ENCODE measurements at places on chromosomes 5 and 9.

DNA sequence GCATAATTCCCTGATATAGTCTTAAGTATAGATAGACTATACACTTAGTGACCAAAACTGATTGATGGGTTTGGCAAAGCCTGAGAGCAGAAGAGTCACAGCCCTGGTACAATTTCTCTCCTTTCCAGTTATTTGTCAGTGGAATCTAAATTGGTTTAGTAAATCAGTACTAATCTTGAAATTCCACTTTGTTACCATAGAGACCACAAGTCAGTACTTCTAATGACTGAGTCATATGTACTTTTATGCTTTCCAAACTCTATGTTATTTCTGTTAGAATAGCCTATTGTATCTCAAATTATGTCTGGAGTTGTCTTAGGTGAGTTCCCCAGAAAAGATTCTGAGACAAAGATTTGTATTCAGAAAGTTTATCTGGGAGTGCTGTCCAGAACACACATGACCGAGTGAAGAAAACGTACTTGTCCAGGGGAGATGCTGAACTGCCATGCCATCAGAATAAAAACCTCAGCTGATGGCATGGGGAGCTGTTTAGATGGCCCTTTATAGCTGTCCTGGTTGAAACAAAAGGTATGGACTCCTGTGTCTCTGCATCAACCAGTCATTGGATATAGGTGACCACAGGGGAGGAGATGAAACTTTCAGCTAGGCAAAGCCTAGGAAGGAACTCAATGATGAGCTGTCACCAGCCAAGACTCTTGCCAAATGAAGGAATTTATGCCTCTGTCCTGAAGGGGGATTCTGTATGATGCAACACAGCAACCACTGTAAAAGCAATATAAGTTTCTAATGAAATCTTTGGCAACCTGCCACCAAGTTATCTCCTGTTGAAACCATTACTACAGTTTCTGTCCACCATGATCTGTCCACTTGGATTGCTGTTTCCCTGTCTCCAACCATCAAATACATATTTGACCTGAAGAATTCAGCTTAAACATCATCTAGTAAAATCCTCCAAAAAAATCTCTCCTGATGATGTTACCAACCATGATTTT, 18.0 kb upstream of the SMC2 start:
- no peak for DNase-seq

GRCh38 chr5:120528609-120529008, 64.5 kb downstream of the PRR16 start:
- no peak for DNase-seq

GRCh38 chr5:144009116-144009515, 161.3 kb downstream of the YIPF5 start:
- DNase-seq, result no peak

DNA sequence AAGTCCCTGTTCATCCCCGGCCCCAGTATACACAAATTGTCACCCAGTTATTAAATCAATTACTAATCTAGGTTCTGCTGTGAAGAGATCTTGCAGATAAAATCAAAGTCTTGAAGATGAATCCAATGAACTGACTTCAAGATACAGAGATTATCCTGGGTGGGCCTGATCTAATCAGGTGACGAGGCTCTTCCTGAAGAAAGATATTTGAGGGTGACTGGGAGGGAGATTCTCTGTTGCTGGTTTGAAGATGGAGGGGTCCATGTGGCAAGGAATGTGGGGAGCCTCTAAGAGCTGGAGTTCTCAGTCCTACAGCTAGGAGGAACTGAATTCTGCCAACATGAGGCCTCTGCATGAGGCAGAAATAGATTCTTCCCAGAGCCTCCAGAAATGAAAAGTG, 36.1 kb upstream of the ICE1 start:
- DNase-seq, result no peak

DNA sequence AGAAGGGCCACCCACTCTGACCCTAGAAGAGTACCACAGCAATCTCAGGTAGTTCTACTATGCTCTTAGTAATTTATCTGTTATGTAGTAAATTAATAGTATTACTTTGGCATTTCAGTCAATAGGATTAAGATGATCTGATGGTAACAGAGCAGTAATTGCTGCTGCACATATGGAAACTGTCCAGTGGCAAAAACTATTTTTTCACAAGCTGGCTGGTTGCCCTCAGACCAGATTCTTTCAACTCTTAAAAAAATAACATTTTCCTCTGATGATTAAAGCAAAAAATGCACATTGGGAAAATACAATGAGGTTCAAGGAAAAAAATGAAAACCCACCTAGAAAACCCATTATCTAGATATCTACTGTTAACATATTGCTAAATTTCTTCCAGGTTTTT, 19.7 kb downstream of the GLRA1 start:
- no peak for DNase-seq

DNA sequence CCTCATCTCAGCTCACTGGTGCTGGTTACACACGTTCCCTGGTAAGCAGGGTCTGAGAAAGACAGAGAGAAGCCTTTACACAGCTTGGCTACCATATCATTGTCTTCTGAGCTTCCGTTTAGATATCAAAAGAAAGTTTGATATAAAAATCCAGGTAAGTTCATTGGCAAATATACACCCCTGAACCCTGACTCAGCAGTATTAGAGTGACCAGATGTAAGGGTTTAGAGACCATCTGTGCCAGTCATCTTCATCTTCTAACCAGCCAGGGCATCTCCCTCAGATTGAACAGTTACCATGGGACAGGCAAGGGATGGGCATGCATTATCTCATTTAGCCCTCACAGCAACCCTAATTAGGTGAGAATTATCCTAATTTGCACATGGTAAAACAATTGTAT, 232.1 kb downstream of the MED10 start:
- DNase-seq, result no peak

- no peak for DNase-seq
Observed at GRCh38 chr5:78016863-78017529, 240.9 kb upstream of the TBCA start.
